ENCODE measurements at places on chromosomes 12 and 14. TPM values are rescaled to one million over a fixed set of nuclear protein-coding genes. Genes with fewer than 3 reads are reported as not detected.

TSPAN9 gene
- 18.5 TPM for total RNA-seq

CDKN3 gene
- total RNA-seq = not detected

AQP2 gene
- not detected for total RNA-seq

CLEC4C gene
- not detected for total RNA-seq

CRACR2A gene
- total RNA-seq = 13.8 TPM

TMPRSS12 gene
- total RNA-seq = not detected

PCK2 gene
- total RNA-seq = 29.8 TPM

PMEL gene
- 1.6 TPM for total RNA-seq

CABP1 gene
- 1.0 TPM for total RNA-seq

KRT81 gene
- not detected for total RNA-seq

TMEM132D gene
- under 0.01 TPM for total RNA-seq

NAP1L1 gene
- total RNA-seq = 275 TPM

GLI1 gene
- total RNA-seq = 1.0 TPM

LIN7A gene
- total RNA-seq = 0.66 TPM

MYH6 gene
- 1.6 TPM for total RNA-seq

KRT79 gene
- not detected for total RNA-seq

TPCN1 gene
- total RNA-seq = 78.4 TPM

RAP1B gene
- total RNA-seq = 47.5 TPM

ART4 gene
- total RNA-seq = 3.1 TPM

TPPP2 gene
- total RNA-seq = not detected

MAP1LC3B2 gene
- not detected for total RNA-seq

NOVA1 gene
- total RNA-seq = 6.9 TPM

TMEM179 gene
- total RNA-seq = 2.6 TPM

AVPR1A gene
- 2.0 TPM for total RNA-seq

TTC6 gene
- not detected for total RNA-seq

DIO3 gene
- total RNA-seq = 2.0 TPM

WNT1 gene
- total RNA-seq = not detected

TAS2R42 gene
- total RNA-seq = not detected

LRFN5 gene
- total RNA-seq = 4.9 TPM

GAS2L3 gene
- 2.1 TPM for total RNA-seq

TMEM19 gene
- total RNA-seq = 16.6 TPM

EXOC3L4 gene
- total RNA-seq = 0.66 TPM

PZP gene
- total RNA-seq = not detected

GPR84 gene
- total RNA-seq = not detected

APOLD1 gene
- 10.1 TPM for total RNA-seq

KCNH3 gene
- total RNA-seq = 1.6 TPM

KRT75 gene
- not detected for total RNA-seq

GLIPR1L1 gene
- total RNA-seq = not detected

LRRC9 gene
- not detected for total RNA-seq

RACGAP1 gene
- total RNA-seq = 4.6 TPM

MYBPC1 gene
- 0.78 TPM for total RNA-seq

SLC5A8 gene
- total RNA-seq = not detected

ZDHHC22 gene
- not detected for total RNA-seq

MMP19 gene
- 23.4 TPM for total RNA-seq

CLEC2B gene
- 0.66 TPM for total RNA-seq

KIF5A gene
- 1.3 TPM for total RNA-seq

OR9K2 gene
- total RNA-seq = not detected

MYF5 gene
- not detected for total RNA-seq

SLC22A17 gene
- 20.8 TPM for total RNA-seq

APOF gene
- not detected for total RNA-seq

ACSS3 gene
- total RNA-seq = 9.9 TPM

KRT2 gene
- total RNA-seq = not detected
